ENCODE measurements at places on chromosomes 2 and 18. TPM values are rescaled to one million over a fixed set of nuclear protein-coding genes. Genes with fewer than 3 reads are reported as not detected.

The CTAGE1 gene
- not detected for total RNA-seq

The HOXD9 gene
- 78.1 TPM for total RNA-seq

GRCh38 chr2:148726228-148726627, 81.7 kb downstream of the EPC2 start:
- no peak for DNase-seq

DNA sequence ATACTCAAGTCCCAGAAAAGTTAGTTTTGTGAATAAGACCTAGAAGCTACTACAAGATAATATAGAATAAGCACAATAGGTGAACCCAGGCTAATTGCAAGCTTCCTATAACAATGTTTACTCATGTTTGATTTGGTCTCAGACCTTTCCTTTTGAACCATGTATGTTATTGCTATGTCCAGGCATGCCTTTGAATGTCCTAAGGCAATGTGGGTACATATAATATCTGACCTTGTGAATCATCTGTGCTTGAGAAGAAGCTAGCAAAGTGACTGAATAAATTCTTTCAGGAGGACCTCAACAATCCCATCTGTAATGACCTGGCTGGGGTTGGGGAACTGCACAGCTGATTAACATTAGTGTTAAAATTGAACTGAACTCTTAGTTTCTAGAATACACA, 1285.9 kb upstream of the CELF4 start:
- no peak for DNase-seq

DNA sequence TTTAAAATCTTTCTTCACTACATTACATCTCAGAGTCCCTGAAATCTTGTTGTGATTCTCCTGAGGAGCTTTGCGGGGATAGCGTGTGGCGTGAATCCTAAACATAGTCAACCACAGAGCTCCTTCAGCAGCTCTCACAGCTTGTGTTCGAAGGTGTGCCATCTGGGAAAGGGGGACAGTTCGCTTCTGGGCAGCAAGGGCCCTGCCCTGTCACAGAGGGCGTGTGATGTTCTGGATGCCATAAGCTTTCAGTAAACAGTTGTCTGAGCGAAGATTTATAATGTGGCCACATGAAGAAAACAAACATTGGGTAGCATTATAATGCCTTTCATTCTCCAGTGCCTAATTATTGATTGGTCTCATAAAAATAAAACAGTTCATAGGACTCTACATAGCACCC, 172.5 kb downstream of the MYO1B start:
- no peak for DNase-seq

DNA sequence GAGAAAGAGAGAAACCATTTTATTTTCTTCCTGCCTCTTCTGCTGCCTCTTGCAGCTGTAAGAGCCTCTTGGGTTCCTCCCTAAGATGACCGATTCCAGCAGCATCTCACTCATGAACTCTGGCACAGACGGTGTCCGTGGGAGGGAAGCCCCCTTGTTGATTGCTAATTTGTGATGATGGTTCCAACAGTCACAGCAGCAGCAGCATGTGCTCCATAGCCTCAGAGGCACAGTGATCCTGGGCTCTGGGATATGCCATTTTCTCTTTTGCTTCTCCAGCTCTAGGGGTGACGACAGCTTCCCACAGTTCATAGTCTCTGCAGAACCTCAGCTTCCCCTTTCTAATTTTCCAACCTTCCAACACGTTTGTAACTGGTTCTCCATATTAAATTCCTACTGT, 324.2 kb upstream of the HS6ST1 start:
- no peak for DNase-seq

GRCh38 chr18:34867520-34867919, 157.4 kb downstream of the DTNA start:
- peak; percentile 14 for DNase-seq

GRCh38 chr18:2412281-2412680, 159.0 kb downstream of the METTL4 start:
- DNase-seq: no peak

GRCh38 chr2:181362561-181362960, 94.6 kb upstream of the ITGA4 start:
- no peak for DNase-seq

- no peak for DNase-seq
Observed at GRCh38 chr2:28336982-28337627, 55.6 kb upstream of the FOSL2 start.

DNA sequence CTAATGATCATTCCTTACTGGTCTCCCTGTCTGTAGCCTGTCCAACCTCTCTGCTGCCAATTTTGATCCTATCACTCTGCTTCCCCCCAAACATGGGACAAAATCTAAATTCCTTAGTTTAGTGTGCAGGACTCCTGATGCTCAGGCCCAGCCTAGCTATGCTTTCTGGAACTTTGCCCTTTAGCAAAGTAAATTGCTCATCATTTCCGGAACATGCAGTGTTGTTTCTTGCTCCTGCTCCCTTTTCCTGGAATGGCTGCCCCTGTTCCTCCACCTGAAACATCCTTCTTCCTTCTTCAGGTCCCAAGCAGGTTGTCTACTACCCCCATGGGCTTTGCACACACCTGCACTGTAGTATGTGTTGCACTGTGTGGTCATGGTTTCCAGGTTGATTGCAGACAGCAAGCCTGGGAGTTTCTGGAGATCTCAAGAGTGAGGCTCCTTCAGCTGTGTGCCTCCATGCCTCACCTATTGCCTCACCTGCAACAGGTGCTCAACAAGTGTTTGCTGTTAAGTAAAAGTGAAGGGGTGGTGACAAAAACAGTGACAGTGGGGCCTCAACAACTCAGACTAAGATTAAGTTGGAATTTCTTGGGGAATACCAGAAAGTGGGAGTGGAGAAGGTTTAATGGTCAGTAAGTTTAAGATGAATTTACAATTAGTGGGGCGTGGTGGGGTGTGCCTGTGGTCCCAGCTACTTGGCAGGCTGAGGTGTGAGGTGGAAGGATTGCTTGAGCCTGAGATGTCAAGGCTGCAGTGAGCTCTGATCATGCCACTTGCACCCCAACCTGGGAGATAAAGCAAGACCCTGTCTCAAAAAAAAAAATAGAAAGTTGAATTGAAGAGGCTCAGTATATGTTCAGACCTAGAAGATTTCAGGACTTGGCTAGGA, 120.0 kb downstream of the DNAH6 start:
- no peak for DNase-seq

- DNase-seq: no peak
Observed at GRCh38 chr2:115771516-115771915, 1329.1 kb downstream of the DPP10 start.

- DNase-seq: no peak
Observed at GRCh38 chr2:61948661-61949457, 43.4 kb downstream of the COMMD1 start.

All from uterus (tissue), 4 donors.